ENCODE measurements at places on chromosomes 3 and 15.
A peak's percentile ranks its signal among the peaks of the same experiment; 100 is the strongest.

DNA sequence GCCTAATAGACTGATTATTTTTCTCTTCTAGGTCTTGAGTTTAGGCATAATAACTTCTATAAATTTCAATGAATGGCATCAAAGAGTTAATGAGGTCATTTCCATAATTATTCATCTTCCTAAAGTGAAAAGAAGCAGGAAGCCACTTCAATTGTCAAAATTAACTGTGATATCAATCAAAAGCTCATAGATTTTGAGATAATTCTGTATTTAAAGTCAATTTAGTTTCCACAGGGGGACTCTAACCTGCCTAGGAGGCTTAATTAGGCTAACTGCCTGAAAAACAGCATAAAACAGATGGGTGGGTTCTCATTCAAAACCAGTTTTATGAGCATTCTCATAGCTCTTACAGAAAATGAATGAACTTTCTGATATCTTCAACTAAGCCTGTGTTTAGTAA lies 177.8 kb downstream of the OTOL1 start:
- no peak for DNase-seq

DNA sequence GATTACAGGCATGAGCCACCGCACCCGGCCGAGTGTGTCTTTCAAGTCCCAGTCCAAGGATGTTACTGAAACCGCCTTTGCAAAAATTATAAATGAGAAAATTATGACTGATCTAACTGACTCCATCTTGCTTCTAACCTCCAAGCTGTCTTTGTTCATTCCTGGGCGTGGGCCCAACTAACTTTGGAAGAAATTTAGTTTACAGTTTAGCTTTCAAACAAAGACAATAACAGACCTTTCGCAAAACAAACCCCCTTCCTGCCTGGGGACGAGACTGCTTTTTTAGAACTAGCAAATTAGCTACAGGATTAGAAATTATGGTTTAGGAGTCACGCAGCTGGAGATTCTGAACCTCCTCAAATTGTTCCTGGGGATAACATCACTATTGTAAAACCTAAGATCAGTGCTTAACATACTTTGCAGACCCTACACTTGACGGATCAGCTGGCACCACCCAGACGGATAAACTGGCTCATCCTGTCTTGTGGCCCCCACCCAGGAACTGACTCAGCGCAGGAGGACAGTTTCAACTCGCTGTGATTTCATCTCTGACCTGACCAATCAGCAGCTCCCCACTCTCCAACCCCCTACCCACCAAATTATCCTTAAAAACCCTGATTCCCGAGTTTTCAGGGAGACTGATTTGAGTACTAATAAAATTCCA lies 23.8 kb downstream of the NANOGP8 start:
- DNase-seq: peak; percentile 35

DNA sequence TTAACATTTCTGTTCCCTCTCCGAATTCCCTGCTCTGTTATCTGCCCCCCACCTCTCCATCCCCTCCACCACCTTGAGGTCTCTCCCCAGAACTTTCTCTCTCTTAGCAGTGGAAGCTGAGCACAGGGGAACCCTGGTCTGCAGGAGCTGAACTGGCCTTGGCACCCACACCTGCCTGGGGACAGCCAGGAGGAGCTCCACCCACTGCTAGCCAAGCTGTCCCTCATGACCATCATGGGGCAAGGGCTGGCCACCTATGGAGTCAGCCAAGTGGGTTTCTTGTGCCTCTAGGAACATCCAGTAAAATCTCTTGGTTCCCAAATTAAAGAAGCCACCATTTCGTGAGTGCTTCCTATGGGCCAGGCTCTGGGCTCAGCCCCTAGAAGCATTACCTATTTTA lies 276.4 kb upstream of the TLE3 start:
- DNase-seq: no peak

GRCh38 chr15:42274702-42274989 lies 1.4 kb upstream of the TMEM87A start:
- DNase-seq: no peak

DNA sequence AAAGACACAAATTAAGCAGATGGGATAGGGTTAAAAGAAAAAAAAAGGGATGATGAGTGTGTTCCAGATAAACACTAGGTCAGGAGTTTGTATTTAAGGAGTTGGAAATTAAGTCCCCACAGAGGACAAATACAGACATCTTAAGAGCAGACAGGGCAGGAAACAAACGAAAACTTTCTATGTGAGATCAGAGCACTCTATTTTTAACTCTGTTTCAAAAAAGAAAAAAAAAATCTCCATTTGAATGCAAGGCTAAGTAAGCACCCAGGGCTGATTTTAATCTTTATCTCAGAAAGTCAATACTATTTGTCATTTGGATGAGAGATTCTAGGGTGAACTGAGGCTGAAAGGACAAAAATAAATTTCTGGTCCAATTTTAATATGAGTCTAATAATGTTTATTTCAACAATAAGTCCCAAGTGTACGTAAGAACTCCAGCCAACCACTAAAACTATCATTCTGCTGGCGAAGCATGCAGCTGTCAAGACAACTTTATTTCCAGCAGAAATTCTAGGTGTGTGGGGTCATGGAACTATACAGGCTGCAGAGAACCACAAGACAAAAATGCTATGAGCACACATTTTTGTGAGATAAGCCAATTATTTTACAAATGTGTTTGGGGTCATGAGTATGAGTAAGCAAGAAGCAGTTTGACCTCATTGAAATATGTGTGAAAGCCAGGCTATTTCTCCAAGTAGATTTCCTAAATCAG lies 186.1 kb downstream of the FMN1 start:
- DNase-seq: no peak

- no peak for DNase-seq
Measured at GRCh38 chr3:167843886-167844285, 108.4 kb downstream of the SERPINI1 start.

GRCh38 chr15:42494998-42495360 lies 455 bp upstream of the SNAP23 start:
- no peak for DNase-seq
